Cardiac fibroblast (primary cell): ENCODE measurements at places on chromosomes 7 and 10.

DNA sequence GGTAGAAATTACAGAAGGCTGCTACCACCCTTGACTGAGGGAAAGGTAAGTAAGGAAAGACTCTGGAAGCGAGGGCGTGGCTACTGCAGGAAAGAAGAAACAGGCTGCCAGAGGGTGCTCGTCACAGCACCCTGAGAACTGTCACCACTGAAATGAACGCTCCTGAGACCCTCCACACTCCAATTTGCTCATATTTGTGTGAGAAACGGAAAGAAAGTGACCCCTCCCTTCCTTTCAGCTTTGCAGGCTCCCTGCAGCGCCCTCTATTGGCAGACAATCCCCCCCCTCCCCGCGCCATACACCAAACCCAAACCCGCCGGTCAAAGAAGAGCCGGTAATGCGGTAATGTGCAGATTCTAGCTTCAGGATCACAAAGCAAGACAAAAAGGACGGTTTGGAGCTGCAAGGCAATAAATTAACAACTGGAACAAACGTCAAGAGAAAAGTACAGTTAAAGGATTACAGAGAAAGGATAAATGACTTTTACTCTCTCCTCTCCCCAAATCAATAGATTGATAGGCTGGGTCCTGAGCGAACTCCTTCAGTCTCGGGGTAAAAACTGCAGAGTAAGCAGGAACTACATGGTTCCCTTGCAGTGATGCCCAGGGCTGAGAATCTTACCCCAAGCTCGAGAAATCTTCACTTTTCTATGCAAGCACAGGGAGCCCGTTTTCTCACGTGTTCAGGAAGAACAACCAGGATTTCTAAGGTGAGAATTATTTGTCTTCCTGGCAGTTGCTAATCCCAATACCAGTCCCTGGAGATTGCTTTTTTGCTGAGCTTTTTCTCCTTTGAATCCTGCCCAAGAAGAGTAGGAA lies 47.6 kb downstream of the STEAP1B start:
- peak; percentile 35 for DNase-seq

GRCh38 chr7:134514663-134515062 lies 12.7 kb upstream of the AKR1B10 start:
- DNase-seq: peak; percentile 88

GRCh38 chr7:100472854-100473499 lies 6.0 kb downstream of the TSC22D4 start:
- DNase-seq: peak; percentile 81

GRCh38 chr10:5094265-5095205 lies at the start of gene AKR1C3:
AKR1C3 (plus strand) TSS chr10:5094414; CDS start chr10:5094445, 31 bp downstream.
- peak; percentile 88 for DNase-seq

- no peak for DNase-seq
These were observed 31.7 kb upstream of the MCU start for GRCh38 chr10:72660220-72660619.

DNA sequence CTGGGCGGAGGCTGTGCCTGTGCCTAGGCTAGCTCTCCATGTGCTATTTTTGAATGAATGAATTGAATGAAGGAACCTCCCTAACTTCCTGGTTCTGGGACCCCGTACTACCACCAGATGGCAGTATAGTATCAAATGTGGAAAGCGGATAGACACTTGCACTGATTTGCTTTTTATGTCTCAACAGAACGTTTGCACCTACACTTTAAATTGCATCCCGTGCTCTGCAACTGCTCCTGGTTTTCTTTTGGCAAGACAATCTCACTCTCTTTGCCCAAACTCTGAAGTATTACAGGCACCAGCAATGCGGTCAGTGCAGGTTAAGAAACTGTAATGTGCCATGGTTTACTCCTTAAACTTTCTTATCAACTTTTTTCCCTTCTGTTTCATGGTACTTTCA lies 6.5 kb downstream of the FZD8 start:
- peak; percentile 77 for DNase-seq

- no peak for DNase-seq
These were observed 89.6 kb downstream of the GALNT17 start for GRCh38 chr7:71221549-71221948.

- DNase-seq: no peak
These were observed 35.5 kb downstream of the CLIP2 start for GRCh38 chr7:74324531-74325209.

DNA sequence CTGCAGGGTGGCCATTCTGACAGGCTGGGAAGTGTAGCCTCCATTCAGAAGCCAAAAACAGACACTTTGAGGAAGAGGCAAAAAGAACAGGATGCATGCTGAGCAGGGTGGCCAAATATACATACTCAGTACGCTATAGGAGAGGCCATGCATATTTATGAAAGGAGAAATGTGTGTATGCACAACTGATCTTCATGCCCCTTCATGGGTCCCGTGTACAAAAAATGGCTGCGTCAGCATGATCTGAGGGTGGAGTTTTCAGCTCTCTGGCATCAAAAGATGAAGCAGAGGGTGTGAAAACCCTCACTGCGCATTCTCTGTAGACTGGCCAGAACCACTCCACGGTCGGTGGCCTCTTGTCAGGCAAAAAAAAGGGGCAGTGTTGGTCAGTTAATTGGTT lies 35.5 kb upstream of the OIT3 start:
- DNase-seq: no peak

DNA sequence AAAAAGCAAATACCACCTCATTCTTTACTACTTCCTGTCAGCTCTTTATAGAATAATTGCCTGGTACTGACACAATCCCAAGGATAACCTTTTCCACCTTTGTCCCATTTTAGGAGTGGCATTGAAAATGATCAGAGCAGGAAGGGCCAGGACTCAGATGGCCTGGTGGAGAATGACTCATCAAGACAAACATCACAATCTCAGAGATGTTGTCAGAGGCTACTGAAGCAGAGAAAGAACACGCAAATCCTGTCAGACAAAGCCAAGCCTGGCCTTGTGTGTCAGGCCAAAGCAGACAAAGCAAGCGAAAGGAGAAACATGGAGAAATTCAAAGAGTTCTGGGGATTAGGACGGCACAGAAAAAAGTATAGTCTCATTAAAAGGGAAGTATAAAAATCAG lies 40.9 kb downstream of the NSUN6 start:
- DNase-seq: peak; percentile 87
